ENCODE measurements at places on chromosomes 4 and X.

DNA sequence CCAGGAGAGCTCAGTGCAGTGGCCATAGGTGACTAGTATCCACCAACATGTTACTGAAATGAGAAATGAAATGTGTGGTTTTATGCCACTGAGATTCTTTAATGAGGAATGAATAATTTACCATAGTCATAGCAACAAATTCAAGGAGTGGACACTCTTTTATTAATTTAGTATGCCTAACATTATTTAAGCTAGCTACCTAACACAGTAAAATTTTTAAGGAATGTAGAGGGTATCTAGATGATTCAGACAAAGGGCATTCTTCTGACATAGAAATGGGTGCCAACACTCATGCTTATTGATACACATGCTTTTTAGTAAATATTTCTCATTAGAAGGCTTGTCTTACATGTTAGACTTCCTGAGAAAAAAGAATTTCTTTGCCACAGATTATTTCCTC is 33.3 kb upstream of the SULT1B1 start:
- DNase-seq: no peak

DNA sequence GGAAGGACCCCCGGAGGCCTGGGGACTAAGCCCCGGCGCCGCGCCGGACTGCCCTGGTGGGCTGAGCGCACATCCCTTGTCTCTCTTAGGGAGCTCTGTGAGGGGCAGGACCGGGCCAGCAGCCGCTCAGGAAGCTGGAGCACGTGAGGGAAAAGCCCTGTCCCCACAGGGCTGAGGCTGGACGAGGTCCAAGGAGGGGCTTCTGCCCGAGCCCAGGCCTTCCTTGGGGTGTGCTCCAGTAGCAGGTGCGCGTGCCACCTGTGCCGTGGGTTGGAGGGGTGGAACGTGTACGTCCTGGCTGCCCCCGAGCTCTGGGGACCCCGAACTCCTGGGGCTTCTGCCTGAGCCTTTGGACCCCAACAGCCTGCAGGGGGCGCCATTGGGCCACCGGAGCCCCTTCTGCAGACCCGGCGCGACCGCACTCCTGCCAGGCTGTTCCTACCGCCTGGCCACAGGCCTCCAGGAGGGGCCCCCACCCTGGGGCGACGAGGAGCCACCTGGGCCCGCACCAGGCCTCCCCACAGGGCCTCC is 27.2 kb downstream of the TACC3 start:
- DNase-seq: peak; percentile 71

- DNase-seq: no peak
Measured at GRCh38 chr4:142291299-142292050, 554.6 kb downstream of the INPP4B start.

DNA sequence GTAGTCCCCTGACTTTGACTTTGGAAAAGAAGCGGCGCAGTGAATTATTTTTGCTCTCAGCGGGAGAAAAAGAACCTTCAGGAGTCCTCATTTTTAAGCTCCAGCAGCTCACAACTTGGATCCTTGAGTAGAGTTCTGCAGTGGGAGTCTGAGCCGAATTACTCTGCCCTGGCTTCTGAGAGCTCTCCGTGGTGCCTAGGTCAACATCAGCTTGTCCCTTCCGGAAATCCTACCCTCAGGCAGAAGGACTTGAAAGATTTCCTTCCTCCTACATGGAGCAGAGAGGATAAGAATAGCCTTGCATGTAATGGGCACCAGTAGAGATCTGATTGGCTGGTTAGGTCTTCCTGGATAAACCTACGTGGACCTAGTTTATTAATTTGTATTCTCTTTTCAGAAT is 549.7 kb upstream of the TENM3 start:
- DNase-seq: no peak

- DNase-seq: no peak
Measured at GRCh38 chr4:90219822-90220221, 92.6 kb downstream of the CCSER1 start.

GRCh38 chrX:150411656-150412055 is 48.5 kb downstream of the MAMLD1 start:
- no peak for DNase-seq

GRCh38 chr4:10063544-10064300 is 42.4 kb upstream of the SLC2A9 start:
- no peak for DNase-seq

DNA sequence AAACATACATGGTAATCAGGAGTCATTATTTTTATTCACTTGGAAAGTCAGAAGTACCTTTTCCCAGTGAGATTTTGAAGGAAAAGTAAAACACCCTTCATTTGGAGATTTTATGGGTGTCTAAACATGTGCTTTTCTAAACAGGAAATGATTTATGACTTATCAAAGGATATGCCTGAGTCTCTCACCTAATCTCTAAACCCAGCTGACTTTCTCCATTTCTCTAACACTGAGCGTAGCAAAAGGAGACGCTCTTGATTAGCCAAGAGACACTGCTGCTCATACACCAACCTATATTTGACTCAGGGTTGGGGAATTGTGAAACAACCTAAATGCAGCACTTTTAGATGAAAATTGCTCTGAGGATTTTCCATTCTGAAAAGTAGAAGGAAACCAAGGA is 468.5 kb upstream of the FTHL17 start:
- DNase-seq: no peak

- DNase-seq: no peak
Measured at GRCh38 chr4:76962406-76963130, 13.0 kb downstream of the SEPTIN11 start.

- no peak for DNase-seq
Measured at GRCh38 chrX:123422875-123423274, 238.8 kb downstream of the GRIA3 start.

- DNase-seq: no peak
Measured at GRCh38 chrX:85897362-85898126, 149.8 kb downstream of the CHM start.

GRCh38 chr4:45033676-45034419 is 307.5 kb upstream of the GNPDA2 start:
- DNase-seq: no peak

DNA sequence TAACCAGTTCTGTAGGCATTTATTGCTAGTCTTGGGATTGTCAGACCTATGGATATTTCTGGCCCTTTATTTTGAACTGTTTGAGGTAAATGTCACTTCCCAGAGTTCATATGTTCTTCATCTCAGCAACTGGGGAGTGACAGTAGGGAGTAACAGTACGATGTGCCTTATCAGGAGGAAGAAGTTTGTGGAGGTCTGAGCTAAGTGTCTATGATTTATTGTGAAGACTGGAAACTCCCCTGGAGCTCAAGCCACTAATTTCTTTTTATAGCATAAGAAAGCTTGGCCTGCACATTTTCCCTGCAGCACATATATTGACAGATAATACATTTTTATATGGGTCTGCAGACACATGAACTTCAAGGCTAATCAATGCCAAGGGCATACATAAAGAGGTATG is 383.8 kb downstream of the GRXCR1 start:
- DNase-seq: no peak

- no peak for DNase-seq
Measured at GRCh38 chr4:113043591-113043990, 5.9 kb upstream of the ANK2 start.

DNA sequence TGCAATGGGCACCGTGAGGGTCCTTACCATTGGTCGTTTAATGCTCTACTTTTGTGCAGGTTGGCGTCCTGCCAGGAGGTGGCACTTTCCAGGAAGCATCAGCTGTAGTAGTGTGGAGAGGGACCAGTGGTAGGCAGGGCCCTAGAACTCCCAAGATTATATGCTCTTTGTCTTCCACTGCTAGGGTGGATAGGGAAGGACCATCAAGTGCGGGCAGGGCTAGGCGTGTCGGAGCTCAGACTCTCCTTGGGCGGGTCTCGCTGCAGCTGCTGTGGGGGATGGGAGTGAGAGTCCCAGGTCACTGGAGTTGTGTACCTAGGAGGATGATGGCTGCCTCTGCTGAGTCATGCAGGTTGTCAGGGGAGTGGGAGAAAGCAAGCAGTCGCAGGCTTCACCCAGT is 134.7 kb downstream of the KLF8 start:
- DNase-seq: no peak

DNA sequence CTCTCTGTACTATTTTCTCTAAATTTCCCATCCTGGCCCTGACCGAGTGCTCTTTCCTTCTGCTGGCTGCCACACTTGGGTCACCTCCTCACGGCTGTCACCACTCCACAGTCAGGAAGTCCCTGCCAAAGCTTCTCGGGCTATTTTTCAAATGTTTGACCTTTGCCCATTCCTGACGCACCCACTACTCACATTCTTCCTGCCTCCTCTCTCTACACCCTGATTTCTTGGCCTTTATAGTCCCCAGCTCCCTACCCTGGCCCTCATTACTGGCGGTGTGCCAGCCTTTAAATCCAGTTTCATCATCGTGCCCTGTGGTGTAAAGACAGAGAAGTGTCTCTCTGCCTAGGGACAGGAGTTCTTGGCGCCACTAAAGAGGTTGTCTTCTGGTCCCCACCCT is 46.4 kb upstream of the GATB start:
- DNase-seq: no peak

DNA sequence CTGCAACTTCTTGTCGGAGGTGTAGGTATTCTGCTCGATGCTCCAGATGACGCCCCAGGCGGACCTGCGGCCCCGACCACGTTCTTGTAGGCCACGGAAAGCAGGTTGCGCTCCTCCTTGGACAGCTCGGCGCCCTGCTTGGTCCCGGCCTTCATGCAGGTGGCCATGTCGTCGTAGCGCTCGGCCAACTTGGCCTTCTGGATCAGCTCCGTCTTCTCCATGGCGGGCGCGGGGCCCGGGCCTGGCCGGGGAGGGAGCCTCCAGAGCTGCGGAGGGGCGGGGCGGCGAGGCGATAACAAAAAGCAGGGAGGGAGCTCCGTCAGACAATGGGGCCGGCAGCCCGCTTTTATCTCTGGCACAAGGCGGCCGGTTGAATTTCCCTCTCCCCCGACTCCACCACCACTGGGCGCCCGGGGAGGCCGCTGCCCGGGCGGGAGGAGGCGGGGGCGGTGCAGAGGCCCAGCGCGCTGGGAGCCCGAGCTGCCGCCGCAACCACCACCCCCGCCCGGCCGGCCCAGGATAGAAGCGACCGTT is 28.3 kb upstream of the DRP2 start:
- no peak for DNase-seq

DNA sequence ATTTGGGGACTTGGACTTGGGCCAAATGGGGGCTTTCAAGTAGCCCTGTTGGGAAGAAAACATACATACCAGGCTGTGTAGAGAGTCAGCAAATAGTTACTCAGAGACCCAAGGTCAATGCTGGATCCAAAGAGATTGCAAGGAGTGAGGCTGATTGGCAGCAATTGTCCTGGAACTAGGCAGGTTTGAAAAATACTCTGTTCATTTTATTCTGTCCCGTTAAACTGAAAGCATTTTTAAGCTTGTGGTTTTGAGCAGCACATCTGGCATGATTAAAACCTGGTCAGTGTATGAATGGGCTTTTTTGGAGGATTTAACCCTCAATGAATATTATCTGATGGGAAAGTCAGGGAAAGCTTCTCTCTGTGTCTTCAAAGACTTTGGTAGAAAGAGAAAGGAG is 294.3 kb upstream of the BOD1L1 start:
- no peak for DNase-seq

- DNase-seq: peak; percentile 37
Measured at GRCh38 chrX:51496501-51497291, at the start of gene NUDT11. TSS of gene NUDT11 (minus strand) at chrX:51496592. CDS start at chrX:51496444, 148 bp downstream.

GRCh38 chrX:124211312-124211942 is 121.0 kb upstream of the TEX13D start:
- no peak for DNase-seq

DNA sequence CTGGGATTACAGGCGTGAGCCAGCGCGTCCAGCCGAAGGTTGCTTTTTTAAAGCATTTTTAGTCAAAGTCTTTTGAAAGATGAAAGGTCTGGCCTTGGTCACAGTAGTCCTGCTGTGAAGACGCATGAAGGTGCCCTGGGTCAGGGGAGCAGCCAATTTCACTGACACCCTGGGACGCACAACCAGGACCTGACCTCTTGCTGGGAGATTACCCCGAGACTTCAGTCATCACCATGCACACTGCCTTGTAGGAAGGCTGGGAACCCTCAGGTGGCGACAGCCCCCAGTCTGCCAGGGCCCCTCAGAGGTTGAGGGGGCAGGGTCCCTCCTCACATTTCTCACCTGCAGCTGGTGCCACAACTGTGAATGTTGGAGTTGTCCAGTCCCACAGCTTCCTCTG is 53.2 kb downstream of the CPLX1 start:
- no peak for DNase-seq

DNA sequence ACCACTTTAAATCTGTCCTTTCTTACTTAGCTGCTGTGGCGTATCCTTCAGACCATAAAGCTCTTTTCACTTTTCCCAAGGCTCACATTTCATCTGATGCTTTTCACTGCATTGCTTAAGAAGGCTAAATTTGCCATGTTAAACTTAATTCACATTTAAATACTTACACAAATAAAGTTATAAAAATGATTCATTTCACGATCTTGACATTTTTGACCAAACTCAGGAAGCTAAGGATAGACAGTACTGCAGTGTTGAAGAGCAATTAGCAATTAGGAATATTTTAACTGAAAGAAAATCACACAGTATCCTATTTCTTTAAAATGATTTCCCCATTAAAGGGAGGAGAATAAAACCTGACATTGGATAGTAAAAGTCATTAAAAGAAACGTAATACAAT is 1038.6 kb downstream of the STPG2 start:
- DNase-seq: no peak

GRCh38 chrX:18682979-18683387 is 11.1 kb upstream of the RS1 start:
- DNase-seq: no peak

- DNase-seq: no peak
Measured at GRCh38 chr4:2688697-2689096, 67.4 kb downstream of the TNIP2 start.

DNA sequence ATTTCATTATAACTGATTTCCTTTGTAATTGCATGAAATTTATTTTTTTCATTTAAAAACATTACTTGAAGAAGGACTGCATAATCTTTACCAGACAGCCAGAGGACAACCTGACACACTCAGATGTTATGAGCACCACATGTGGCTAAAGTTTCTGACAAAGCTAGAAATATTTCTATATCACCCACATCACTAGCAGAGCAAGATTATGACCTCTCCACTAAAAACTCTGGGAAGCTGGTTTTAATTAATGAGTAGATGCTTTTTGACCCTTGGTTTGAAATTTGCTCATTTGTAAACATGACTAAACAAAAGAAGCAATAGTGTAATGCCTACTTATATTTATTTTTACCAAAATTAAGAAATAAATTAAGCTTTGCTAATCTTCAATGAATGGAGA is 661.5 kb upstream of the EPHA5 start:
- DNase-seq: no peak

DNA sequence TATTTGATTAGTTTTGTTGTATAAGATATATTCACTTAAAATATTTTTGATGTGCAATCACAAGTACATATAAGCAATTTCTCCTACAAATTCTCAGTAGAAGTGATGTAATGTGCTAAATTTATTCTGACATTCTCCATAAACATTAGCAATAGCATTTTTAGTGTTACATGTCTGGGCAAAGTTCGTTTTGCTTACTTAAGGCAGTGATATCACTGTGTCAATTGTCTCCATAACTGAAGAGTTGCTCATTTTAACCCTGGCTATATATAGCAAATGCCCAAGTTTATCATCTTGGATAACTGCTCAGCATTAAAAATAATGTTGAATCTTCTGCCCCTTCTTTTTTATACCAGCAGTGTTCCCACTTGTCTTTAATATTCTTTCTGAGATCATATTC is 340.0 kb upstream of the NDST4 start:
- DNase-seq: no peak
